ENCODE measurements at places on chromosomes 11 and 22.

DNA sequence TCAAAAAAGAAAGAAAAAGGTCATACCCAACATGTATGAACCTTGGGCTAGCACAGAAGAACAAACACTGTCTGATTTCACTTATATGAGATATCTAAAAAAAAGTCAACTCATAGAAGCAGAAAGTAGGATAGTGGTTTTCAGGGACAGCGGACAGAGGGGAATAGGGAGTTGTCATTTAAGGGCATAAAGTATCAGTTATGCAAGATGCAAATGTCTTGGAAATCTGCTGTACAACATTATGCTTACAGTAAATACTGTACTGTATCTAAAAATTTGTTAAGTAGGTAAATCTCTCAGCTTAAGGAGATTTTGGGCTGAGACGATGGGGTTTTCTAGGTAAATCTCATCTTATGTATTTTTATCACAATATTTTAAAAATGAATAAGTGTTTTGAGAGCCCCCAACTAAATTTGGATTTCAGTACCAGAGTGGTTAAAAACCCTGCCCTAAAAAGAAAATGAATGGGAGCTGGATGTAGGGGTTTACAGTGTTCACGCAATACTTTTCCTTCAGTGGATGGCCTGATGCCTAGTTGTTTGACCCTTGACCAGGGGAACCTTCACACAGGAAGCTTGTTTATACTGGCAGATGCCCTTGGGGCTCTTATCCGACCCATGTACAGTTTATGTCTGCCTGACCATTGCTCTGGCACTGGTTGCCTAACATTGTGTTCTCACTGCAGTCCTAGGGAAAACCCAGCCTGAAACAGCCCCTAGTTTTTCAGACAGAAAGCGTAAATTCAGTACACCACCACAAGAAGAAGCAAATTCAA lies 34.8 kb downstream of the SLC22A9 start:
- DNase-seq = no peak

DNA sequence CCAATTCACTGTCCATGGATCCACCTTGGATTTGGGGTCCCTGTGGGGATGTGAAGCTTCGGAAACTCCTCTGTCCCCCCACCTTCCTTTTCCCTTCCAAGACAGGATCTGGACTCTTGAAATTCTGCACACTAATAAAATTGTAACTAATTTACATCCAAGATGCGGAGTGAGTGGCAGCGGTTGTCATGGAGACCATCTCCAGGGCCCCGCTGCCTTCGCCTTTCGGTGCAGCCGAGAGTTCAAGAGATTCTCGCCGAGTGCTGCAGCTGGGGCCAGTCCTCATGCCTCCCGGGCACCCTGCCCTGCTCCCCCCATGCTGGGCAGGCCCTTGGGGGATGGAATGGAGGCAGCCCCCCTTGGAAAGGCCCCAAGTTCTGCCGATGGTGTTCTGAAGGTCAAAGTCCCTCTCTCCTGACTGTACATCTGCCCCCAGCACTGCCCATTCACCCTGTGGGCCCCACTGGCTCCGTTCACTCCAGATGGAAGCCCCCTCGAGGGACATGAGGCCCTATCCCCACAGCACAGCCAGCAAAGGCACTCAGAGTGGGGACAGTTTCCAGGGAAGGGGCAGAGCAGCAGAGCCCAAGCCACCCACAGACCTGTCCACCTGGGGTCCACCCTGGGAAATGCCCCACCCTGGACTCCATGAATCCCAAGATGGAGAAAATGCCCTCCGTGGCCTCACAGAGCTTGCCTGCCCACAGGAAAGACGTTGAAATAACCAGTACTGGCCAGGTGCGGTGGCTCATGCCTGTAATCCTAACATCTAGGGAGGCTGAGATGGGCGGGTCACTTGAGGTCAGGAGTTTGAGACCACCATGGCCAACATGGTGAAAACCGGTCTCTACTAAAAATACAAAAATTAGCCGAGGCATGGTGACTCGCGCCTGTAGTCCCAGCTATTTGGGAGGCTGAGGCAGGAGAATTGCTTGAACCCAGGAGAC lies 25.9 kb downstream of the IGLL1 start:
- no peak for DNase-seq

- no peak for DNase-seq
These were observed 4.9 kb downstream of the TMEM109 start for GRCh38 chr11:60918939-60919265.

- no peak for DNase-seq
These were observed 85.0 kb upstream of the RCN1 start for GRCh38 chr11:32005786-32006416.

DNA sequence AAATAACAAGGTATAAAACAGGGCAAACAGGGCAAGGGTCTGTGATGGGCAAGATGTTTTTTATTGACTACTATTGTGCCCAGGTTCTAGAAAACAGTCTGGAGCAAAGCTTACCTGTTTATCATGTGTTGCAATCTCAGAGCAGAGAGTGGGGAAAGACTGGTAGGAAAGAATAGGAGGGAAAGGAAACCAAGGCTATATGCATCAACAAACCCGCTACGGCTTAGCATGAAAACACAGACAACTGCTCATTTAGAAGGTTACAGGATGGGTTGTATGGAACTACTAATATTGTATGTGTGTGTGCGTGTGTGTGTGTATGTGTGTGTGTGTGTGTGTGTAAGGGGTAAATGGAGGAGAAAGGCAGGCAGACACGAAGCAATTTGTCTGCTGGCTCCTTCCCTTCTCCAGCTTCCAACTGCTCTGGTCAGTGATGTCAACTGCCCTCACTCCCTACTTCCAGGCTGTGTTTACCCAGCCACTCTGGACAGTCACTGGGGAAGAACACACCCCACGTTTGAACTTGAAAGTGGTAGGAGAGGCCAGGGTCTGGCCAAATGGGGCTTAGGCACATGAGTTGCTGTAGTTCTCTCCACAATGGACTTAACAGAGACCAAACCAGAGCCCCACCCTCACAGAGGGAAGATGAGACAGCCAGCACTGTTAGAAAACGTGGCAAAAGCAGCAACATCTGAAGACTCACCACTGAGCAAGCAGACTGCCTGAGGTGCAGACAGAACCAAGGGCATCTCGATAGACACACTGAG lies 47.0 kb downstream of the GAB2 start:
- DNase-seq = no peak

- DNase-seq = no peak
These were observed 1.9 kb upstream of the CARD16 start for GRCh38 chr11:105046898-105047579.

DNA sequence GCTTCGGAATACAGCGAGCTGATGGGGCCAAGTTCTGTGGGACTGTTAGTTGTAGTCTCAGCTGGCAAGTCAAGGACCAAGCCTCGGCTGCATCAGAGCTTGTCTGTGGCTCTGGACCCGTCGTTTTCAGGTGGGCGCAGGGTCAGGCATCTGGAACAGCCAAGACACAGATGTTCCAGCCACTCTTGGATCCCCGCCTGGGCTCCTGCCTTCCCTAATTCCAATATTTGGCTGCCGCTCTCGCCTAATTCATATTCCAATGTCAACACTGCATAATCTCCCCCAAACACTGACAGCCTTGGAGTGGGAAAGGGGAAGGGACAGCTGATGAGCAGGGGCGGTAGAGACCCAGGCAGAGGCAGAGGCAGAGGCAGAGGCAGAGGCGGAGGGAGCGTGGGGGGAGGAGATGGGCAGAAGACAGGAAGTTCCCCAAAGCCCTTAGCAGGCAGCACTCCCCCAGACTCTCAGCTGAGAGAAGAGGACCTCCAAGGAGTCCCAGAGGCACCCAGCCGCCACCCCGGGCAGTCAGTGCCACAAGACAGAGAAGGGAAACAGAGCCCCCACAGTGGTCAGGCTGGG lies 49.6 kb upstream of the SLC35C1 start:
- DNase-seq = no peak

DNA sequence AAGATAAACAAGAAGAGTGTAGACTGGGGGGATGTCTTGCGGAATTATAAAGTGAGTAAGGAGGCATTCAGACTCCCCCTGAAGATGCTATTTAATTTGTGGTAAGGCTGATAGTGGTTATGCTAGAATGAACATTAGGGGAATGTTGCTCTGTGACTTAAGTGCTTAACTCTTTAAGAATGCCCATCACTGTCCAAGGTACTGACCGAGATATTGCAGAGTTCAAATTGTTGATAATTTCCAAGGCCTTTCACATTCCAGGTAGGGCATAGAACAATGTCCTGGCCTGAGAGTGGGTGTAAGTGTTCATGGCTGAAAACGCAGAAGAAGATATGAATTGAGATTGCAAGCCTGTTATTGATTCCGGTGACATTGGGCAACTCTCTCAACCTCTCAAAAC lies 90.3 kb upstream of the SEZ6L start:
- no peak for DNase-seq

DNA sequence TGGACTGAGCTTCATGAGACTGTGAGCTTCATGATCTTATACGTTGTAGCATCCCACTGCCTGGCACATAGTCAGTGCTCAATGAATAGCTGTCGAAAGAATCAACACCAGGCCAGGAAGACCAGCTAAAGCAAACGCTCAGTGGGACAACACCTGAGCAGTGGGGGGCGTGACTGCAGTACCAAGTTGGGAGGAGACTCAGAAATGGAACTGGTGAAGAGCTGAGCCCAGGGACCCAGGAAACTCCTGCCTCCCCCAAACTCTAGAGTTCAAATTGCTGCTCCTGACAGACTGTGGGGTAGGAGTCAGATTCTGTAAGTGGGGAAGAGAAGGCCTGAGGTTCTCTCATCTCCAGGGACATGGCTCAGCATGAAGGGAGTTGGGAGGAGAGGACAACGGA lies 59.3 kb downstream of the MORC2 start:
- DNase-seq = no peak

GRCh38 chr11:98955551-98955950 lies 65.2 kb upstream of the CNTN5 start:
- no peak for DNase-seq

DNA sequence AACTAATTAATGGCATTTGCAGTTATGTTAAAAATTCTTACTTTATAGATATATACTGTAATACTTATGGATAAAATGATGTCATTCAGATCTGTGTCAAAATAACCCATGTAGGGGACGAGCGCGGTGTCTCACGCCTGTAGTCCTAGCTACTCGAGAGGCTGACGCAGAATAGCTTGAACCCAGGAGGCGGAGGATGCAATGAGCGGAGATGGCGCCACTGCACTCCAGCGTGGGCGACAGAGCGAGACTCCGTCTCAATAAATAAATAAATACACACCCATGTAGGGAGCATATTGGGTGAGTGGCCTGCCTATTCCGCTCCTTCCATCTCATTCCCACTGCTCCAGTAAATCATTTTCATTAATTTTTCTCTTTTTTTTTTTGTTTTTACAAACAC lies 7.1 kb downstream of the SNU13 start:
- no peak for DNase-seq

GRCh38 chr11:67584205-67584880 lies 731 bp downstream of the GSTP1 start:
- no peak for DNase-seq

DNA sequence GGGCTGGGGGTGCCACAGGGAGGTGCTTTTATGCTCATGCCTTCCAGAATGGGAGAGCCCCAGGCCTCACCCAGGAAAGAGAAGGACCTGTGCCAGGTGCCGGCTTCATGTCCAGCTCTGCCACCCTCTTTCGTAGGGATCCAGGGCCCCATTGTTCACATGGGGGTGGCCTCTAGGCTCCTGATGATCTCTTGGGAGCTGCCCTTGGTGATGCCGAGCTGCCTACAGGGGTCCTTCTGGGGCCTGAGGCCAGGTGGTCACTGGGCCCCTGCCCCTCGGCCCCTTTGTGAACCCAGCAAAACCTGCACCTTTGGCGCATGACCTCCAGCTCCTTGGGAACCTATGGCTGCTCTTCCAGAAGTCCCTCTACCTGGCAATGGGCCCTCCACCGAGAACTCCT lies 41.4 kb upstream of the SMIM38 start:
- DNase-seq = no peak

DNA sequence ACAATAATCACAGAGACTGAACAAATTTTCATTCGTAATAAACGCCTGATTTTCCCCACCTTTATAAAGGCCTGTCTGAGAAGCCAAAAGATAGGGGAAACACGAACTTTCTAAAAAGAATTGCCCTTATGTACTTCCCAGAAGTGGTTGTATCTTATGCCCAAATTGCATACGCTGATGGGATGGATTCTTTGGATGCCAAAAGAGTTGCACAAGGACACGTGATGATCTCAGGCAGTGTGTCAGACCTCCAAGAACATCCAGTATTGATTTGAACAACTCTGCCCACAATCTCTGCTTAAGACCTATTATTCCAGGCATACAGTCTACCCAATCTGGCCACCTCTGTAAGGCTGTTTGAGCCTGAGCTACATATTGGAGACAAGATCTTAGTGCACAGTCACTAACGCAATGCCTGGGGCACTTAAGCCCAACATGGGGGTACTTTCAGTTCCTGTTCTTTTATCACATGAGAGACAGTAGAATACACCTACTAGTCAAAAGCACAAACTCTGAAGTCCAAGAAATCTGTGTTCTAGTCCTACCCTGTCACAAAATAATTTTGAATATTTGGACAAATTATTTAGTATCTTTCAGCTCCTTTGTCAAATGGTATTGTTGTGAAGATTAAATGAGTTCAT lies 38.9 kb downstream of the OR10A6 start:
- DNase-seq = no peak

DNA sequence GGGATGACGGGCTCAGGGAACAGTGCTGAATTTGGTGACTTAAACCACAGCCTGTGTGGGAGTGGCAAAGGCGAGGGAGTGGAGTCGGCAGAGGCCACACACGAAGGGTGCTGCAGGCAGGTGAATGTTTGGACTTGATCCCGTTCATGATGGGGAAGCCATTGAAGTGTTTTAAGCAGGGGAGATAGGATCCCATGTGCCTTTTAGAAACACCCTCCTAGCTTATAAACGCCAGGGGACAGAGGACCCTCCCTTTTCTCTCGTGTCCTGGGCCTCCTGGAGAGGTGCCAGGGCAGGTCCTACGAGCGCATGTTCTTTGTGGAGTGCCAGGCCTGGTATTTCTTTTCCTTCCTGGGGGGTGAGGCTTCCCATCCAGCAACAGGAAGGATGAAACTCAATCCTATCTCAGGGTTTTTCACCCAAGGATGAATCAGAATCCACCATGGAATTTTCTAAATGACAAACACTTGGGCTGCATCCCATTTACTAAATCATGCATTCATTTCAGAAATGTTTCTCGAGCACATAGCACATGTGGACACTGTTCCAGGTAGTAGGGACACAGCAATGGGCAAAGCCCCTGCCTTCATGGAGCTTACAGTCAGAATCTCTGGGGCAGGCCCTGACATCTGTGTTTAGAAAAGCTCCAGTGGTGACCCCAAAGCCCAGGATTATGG lies 59.6 kb downstream of the CHRDL2 start:
- DNase-seq = no peak

DNA sequence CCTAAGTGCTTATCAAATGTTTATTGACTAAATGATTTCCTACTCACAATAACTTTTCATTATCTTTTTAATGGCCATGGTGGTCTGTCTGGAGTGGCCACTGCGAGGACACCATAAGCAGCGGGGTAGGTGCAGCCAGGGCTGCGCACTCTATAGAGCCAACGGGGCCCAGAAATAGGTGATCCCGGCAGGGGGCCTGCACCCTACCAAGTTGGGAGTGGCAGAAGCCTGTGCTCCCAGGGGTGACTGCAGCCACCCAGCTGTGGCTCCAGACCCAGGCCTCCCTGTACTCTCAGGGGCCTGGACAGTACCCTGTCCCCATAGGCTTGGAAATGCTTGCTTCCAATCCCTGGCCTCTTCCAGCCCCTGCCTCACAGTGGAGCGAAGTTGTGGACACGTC lies 426.4 kb upstream of the FAT3 start:
- no peak for DNase-seq

GRCh38 chr11:106160494-106160893 lies 83.0 kb downstream of the AASDHPPT start:
- DNase-seq = no peak

GRCh38 chr11:74992852-74993251 lies 4.1 kb downstream of the NEU3 start:
- no peak for DNase-seq

GRCh38 chr11:109747839-109748238 lies 325.8 kb downstream of the C11orf87 start:
- DNase-seq = no peak

Measured in stimulated activated CD4-positive, alpha-beta T cell treated with anti-CD3 and anti-CD28 coated beads, Interleukin-15, amount 100 ng/mL, for 1 hour (primary cell).